DMS79 treated with DMSO at 0.1 percent for 48 hours (cell line): ENCODE measurements at places on chromosomes 7 and 10.

- no peak for DNase-seq
Observed at GRCh38 chr7:24936121-24936824, 43.7 kb downstream of the OSBPL3 start.

- no peak for DNase-seq
Observed at GRCh38 chr7:77266291-77266794, 66.7 kb upstream of the FGL2 start.

DNA sequence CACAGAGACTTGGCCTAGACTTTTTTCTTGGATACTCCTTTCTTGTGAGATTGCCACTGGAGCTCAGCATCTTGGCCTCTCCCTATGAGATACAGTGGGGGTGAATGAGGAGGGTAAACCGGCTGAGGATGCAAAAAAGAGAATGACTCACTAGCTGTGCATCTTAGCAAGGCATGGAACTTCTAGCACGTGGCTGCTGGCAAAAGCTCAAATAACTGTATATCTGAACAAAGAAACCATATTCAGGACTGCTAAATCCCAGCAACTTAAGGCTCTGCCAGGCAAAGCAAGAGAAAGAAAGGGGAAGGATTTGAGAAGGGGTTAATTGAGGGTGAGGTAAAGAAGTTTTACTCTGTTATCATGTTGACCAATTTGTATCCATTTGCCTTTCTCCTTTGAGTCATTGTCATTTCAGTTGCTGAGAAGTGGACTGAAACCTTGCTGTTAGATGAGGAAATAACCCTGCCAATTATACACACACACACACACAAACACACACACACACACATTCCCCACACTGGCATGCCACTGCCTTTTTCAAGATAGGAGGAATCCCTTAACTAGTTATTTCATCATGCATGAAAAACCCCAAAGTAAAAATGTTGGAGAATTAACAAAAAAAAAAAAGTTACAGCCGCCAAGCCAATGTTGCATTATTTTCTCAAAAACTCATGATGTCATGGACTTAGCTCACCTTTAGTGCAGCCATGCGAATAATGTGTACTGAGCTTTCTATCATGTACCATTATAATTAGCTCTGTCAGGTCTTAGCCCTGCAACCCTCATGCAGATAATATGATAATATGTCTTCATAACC lies 997.3 kb downstream of the LRMDA start:
- no peak for DNase-seq

GRCh38 chr10:112663234-112664125 lies 216.5 kb downstream of the VTI1A start:
- DNase-seq, result no peak

DNA sequence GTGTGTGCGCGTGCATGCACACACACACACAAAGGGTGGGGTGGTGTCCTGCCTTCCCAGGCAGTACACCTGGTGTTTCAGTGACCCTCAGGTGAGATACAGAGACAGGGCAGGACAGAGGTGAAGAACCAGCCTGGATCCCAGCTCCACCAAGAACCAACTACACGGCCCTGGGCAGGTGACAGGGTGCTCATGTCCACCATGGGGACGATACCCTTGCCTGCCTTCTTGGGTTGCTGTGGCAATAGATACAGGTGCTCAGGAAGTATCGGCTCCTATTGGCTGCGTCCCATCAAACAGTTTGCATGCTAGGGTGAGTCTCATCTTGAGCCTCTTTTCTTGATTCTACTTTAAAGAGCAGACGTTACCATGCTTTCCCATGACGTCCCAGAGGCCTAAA lies 33.7 kb upstream of the CXCL12 start:
- DNase-seq, result no peak

GRCh38 chr10:101027106-101027720 lies 3.7 kb downstream of the PDZD7 start:
- no peak for DNase-seq

DNA sequence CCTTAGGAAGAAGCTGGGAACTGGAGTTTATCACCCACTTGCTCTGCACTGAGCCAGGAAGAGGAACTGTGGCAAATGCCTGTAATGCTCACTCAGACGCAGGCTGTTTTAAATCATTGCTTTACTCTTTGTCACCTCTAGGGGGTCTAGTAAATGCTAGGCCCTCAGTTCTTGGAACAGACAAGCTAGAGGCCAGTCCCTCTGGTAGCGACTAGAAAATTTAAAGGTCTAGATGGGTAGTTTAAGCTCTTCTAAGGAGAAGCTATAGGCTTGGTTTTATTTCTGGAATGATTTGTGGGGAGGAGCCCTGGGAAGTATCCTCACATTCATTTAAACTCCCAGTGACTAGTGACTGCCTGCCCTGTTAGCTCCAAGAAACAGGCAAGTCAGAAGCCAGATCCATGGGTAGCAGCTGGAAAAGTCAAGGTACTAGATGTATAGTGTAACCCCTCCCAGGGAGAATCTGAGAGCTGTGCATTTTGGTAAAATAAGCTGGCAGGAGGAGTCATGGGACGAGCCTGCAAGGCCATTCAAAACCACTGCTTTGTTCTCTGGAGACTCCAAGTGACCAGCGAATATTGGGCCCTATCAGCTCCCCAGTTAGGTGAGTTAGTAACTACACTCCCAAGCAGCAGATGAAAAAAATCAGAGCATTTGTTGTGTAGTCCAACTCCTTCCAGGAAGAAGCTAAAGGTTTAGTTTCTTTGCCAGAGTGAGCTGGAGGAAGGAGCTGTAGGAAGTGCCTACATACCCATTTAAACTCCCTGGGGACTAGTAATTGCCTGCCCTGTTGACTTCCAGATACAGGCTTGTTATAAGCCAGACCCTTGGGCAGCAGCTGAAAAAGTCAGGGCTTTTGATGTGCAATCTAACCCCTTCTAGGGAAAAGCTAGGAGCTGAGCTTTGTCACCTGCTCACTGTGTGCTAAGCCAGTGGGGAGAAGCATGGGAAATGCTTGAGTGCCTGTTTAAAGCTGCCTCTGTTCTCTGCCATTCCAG lies 68.9 kb downstream of the DYNC1I1 start:
- peak; percentile 60 for DNase-seq

GRCh38 chr7:101614939-101615302 lies 14.2 kb downstream of the MYL10 start:
- DNase-seq, result no peak

- DNase-seq, result no peak
Observed at GRCh38 chr7:76244781-76245391, 43.2 kb downstream of the SRRM3 start.

- DNase-seq, result peak; percentile 74
Observed at GRCh38 chr7:26200038-26200443, 505 bp downstream of the HNRNPA2B1 start.

DNA sequence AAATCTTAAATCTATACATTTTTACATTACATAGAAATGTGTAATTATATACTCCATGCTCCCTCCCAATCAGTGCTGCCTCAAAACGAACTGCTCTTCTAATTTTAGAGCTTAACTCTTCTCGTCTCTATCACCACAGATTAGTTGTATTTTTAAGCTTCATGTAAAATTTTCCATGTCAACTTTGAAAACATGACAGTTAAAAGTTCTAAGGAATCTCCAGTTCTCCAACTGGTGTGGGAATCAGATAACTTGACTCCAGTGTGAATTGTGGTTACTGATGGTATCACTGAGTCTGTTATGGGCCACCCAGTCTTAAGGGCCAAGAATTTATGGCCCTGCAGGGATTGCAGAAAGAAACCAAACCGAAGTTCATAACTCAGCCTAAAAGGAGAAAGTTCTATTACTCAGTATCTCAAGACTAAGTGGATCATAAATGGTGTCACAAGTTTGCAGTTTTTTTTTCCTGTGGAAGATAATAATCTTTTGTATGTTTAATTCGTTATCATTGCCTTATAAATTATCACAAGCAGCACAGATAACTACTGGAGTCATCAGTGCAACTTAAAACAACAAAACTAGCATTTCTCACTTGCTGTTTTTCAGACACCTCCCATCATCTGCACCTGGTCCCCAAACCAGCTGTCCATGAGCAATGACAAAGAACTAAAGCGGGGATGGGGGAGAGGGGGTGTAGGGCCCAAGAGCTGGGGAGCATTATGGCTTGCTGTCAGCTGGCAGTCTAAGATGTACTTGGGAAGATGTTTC lies 31.5 kb upstream of the KMT2E start:
- DNase-seq, result no peak

- DNase-seq, result peak; percentile 4
Observed at GRCh38 chr10:3090914-3091787, 23.8 kb downstream of the PFKP start.

- peak; percentile 23 for DNase-seq
Observed at GRCh38 chr7:2151237-2151636, 81.5 kb downstream of the MAD1L1 start.

DNA sequence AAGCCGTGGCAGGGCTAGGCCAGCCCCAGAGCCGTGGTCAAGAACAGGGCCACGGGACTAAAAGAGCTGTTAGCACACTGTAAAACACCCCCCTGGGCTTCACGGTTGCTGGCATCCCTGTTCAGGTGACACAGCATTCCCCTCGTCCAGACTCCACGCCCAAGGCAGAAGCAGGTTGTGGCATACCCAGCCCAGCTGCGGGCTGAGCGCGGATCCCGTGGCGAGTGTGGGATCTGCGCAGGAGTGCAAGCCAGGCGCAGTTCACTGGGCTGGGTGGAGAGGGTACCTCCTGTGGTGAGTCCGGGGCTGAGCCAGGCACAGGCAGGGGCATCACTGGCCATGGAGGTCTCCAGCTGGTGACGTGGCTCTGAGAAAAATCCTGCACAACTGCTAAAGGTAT lies 199.1 kb downstream of the FZD1 start:
- DNase-seq, result no peak

- DNase-seq, result no peak
Observed at GRCh38 chr10:6218692-6219493, 16.2 kb downstream of the PFKFB3 start.

- no peak for DNase-seq
Observed at GRCh38 chr10:60368875-60369546, 20.7 kb downstream of the ANK3 start.

DNA sequence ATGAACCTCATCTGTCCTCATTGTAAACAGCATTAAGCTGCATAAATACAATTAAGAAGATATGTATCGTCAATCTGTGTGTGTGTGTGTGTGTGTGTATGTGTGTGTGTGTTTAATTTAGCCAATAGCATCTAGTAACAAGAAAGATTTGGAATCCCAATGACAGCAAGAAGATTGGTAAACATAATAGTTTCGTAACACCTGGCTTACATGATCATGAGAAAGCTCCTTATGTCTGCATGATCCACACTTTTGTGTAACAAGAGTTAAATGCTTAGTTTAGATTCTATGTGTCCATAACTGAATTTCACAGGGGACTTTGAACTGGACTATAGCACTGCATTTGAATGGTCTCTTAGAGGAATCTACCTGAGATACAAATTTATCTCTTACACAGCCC lies 191.0 kb upstream of the BET1 start:
- no peak for DNase-seq

GRCh38 chr7:70797109-70797514 lies 334.8 kb upstream of the GALNT17 start:
- no peak for DNase-seq
